Fibroblast of lung (primary cell): ENCODE measurements at places on chromosomes 16 and 17.

DNA sequence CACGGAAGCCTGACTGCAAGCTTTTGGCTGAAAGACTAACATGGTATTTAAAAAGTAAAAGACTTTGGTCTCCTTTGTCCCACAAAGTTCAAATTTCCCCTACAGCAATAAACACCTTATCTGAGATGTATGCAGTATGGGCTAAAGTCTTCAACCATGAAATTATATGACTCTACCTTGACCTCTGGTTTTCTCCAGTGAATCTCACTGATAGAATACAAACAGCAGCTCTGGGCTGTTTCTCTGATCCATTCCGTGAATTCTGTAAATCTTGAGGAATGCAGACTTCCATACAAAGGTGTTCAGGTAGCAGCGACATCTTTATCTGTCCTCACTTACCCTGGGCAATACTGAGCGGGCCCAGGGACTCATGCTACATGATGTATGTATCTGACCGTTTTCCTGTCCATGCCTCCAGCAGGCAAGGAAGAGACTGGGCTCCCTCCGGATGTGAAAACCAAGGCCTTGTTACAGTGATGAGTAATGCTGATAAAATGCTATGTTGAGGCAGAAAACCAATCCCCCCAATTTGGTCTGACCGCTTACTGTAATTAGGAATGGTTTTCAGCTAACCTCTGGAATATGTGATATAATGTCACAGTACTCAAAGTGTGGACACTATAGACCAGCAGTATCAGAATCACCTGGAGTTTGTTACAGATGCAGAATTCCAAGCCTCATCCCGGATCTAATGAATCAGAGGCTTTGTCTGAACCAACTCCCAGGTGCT lies 589.8 kb downstream of the HS3ST4 start:
- no peak for DNase-seq

GRCh38 chr16:69270395-69270794 lies 40.8 kb upstream of the VPS4A start:
- peak; percentile 67 for DNase-seq

DNA sequence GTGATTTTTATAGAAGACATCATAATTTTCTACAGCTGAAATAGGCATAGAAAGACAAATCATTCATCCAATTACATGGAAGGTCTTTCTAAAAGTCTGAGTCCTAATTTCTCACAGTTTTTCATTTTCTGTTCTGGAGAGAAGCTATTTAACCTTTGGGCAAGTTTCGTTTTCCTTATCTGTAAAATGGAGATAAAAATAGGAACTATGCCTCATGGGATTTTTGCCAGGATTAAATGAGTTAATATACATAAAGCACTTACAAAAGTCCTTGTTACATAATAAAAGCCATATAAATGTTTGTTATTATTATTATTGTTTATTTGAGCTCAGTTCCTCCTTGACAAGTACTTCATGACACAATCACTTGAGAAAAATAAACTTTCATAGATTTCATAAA lies 121.4 kb downstream of the SKAP1 start:
- no peak for DNase-seq

DNA sequence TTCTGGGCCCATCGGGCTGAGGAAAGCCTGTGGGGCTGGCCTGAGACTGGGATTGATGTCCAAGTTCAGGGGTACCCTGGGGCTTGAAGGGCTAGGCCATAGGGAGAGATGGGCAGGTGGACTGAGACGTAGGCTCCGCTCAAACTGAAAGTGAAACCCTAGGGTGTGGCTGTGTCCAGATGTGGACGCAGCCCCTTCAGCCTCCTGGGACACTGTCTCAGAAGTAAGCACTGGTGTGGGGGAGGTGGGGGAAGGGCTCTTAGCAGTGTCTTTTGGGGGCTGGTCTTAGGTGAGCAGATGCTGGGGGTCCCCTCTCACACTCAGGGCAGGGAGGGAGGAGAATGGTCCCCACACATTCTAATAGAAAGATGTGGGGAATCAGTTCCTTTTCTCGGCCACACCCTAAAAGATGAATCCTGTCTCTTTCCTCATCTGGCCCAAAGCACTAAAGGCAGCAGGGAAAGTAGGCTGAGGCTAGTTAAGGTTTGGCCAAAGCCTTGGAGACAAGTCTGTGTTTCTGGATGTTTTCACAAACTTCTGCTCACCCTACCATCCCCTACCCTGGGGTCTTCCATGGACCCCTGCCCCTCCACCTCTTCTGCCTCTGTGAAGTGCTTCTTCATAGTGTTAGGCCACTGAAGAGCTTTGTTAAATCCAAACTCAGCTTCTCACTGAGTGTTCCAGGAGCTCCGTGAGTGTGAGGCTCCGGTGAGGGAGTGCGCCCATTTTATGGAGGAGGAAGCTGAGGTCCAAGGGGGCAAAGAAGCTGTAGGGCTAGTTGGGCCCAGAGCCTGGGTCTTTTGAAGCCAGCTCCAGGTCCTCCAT lies 5.6 kb downstream of the FMNL1 start:
- DNase-seq: no peak

DNA sequence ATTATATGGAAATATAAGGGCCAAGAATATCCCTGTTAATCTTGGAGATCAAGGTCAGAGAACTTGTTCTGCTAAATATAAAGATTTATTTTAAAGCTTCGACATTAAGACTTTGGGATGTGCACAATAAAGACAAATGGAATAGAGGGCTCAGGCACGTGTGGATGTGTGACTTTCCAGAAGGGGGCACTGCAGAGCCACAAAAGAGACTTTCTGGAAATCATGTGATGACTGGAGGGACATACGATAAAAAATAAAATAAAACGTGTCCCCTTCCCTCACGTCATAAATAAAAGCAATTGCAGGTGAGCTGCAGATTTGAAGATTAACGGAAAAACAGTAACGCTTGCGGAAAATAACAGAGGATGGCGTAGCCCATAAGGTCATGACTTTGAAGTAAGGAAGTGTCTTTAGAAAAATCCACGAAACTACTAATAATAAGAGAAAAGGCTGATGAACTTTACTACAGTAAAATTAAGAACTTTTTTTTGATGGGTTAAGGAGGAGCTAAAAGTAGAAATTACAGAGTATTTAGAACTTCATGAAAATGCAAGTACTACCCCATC lies 9.4 kb upstream of the ENGASE start:
- peak; percentile 8 for DNase-seq

GRCh38 chr17:61462719-61463315 lies 10.6 kb downstream of the TBX4 start:
- no peak for DNase-seq
